ENCODE measurements at places on chromosomes 1 and 21.

DNA sequence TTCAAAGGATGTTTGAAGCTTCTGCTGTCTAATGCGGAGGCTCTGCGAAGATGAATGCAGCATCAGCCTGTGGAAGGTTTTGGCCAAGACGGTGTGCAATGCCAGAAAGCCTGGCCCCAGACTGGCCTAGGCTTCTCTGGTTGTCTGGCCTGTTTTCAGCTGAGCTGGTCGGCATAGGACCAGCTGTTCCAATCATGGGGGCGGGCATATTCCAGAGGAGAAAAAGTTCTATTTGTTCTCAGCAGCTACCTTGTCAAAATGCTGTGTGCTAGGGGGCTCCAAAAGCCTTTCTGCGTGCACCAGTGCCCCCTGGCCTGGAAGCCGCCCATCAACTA lies 57.6 kb downstream of the TGFB2 start:
- no peak for DNase-seq

DNA sequence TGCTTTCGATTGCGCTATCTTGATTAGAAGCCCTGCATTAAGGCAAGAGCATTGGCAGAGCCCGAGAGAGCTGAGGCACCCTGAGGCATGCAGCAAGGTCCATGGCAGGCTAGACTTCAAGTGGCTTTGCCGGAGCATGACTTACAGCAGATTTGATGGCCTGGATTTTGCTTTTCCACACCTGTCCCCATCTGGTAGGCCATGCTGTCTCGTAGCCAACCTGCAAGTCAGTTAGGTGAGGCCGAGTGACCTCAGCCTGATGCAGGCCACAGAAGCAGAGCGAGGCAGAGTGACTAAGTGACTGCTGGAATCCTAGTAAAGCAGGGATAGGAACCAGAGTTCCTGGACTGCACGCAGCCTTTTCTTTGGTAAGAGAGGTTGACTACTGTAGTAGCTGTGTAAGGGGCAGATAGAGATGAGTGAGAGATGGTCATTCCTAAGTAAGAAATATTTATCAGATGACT lies 148.9 kb downstream of the PBX1 start:
- DNase-seq: no peak

DNA sequence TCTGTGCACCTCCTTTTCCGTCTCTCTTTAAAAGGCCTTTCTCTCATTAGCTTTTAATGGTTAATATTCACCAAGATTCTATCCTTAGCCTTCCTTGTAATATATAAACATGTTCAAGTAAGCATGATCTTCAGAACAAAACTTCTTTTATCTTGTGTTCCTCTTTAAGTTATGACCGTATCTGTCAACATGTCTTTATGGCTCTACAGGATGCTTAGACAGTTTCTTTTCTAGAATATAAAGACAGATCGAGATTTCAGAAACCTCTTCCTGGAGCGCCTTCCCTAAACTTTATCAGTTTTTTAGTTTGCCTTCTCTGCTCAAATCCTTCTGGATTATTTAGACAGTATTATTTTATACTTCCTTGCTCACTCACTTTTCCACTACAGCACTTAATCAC lies 7.2 kb downstream of the RO60 start:
- no peak for DNase-seq

DNA sequence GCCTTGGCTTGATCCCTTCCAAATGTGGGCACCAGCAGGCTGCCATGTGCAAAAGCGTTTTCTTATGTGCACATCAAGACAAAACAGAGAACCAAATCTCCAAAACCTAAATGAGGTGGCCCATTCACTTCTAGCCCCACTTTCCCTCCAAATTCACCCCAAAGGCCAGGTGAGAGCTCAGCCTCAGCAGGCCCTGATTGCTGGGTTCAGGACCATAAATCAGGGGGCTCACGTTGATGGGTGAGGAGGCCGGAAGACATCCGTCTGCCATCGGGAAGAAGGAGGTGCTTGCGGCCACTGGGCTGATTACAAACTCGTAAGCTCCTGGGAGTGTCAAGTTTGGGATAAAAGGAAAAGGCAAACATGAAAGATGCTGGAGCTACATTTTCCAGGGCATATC lies 86.7 kb upstream of the CLDN14 start:
- no peak for DNase-seq

DNA sequence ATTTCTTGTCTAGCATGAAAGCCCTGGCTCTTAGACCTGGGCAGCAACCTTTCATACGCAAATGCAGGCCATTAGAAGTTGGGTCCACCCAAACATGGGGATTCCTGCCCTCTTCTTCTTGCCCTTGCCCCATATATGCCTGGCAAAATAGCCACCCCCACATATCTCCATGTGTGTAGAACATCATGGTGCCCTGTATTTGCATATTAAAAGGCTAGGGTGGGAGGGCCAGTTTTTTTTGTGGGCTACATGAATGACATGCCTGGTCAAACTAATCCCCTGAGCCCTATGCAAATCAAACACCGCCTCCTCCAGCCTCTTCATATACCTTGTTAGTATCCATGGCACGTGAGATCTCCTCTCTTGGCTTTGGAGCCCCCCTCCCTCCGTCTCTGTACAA lies 24.7 kb downstream of the MFSD2A start:
- no peak for DNase-seq

GRCh38 chr1:209580577-209580976 lies 2.9 kb upstream of the CAMK1G start:
- no peak for DNase-seq

DNA sequence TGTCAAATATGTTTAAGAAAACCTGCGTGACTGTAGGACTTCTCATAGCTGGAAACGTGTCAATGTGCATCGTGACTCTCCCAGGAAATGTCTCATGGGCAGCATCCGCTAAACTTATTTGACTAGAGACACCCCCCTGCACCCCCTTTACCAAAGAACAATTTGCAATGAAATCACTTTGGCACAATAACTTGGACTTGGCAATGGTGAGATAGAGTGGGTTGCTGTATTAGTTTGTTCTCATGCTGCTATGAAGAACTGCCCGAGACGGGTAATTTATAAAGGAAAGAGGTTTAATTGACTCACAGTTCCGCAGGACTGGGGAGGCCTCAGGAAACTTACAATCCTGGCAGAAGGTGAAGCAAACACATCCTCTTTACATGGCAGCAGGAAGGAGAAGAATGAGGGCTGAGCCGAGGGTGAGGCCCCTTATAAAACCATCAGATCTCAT lies 13.8 kb downstream of the CLDN14 start:
- no peak for DNase-seq

- no peak for DNase-seq
Observed at GRCh38 chr1:206960676-206961386, 9.4 kb downstream of the FCAMR start.

DNA sequence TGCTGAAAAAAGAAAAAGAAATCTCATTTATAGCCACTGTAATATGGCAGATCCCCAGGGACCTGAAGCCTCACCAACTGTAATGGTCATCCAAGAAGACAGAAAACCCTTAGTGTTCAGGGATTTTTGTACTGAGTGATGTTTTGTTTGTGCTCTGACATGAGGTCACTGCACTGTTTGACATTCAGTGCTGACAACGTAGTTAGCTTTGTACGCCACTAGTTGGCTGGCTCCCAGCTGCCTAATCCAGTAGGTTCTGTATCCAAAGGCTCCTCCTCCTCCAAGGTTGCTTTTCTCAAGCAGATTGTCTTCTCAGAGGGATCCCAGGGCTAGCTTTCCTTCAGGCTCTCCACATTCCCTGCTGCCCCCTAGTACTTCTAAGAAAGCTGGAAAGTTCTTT lies 9.5 kb upstream of the YRDC start:
- DNase-seq: no peak

DNA sequence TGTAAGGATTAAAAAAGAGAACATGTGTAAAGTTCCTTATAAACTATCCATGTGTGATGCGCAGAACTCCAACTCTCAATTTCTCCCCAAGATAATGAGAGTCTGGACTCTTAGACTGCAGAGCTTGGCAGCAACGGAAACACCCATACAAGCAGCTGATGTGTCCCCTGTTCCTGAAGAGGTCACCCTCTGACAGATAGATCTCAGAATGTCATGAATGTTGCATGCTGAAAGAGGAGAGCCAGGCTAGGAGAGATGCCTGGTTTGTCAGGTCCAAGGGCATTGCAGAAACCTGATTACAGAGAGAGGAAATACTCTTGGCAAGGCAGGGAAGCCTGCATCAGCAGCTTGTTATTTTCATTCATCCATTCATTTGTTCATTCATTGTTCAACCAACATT lies 24.2 kb downstream of the MTARC1 start:
- DNase-seq: no peak

DNA sequence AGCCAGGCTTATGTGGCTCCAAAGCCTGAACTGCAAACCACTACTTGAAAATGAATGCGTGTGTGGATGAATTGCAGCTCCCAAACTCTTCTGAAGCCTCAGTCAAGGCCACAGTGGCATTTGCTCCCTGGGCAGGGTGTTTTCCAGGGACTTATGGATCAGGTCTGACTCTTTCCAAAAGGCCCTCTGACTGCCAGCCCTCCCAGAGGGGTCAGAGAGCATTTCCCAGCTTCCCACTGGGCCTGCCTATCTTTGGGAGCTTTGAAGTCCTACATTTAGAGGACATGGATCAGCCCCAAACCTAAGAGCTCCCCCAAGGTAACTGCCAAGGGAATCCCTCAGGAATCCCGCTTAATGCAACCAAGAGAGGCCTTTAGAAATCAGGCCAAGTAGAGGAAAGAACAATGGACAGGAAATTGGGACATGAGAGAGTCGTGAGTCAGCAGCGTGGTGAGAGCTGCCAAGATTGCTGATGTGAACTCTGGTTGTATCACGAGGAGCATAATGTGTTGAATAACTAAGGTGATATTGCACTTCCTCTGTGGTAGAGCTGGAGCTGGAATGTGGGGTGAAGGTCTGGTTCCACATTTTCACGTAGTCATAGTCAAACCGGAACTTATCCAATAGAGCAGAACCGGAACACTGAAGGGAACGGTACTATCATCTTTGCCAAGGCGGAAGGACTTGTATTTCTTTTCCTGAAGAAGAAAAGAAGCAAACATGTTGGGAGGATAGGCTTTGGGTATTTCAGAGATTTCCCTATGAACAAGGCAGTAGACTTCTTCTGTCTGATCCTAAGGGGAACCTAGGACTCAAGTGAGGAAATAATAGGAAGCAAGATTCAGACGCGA lies 99.4 kb upstream of the JUN start:
- DNase-seq: no peak

- DNase-seq: no peak
Observed at GRCh38 chr21:42219606-42220137, 732 bp downstream of the ABCG1 start.

DNA sequence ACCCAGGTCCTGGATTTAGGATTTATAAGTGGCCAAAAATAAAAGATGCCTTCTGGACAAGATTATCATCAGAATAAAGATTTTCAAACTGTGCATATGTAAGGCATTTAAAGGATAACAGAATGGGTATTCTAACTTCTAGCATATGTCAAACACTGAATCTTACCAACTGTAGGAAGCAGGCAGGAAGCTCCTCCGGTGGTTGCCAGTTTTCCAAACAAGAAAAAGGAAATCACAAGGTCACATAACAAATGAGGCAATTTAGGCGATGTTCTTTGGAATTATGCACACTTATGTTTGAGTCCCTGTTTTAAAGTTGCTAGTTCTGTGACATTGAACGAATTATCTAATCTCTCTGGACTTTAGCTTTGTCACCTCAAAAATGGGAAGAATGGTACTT lies 48.9 kb downstream of the ATP6V1G3 start:
- DNase-seq: no peak

DNA sequence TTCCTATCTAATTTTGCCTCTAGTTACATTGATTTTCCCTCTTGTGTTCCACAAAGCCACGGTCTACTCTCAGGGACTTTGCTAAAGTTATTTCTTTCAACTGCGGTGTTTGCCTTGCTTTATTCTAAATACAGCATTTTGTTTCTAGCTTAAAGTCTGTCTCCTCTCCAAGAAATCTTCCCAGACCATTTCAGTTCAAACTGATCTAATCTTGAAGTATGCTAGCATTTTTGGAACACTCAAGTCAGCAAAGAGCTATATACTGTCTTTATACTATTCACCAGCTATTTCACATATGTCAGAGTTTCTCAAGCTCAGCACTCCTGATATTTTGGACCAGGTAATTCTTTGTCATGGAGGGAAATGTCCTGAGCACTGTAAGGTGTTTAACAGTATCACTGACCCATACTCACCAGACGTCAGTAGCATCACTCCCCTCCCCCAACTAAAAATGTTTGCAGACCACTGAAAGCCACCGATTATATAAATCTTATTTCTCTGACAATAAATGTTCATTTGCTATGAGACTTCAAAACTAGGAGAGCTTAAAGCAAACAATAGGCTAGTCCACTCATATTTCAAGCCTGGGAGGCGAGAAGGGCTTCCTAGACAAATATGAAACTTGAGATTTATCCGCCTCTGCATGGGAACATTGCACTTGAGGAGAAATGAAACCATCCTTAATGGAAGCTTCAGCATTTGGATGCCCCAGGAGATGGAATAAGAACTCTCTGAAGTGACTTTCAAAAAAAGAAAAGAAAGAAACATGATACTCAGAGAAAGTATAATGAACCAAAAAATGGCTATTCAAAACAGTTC lies 81.1 kb downstream of the KIAA0319L start:
- no peak for DNase-seq

DNA sequence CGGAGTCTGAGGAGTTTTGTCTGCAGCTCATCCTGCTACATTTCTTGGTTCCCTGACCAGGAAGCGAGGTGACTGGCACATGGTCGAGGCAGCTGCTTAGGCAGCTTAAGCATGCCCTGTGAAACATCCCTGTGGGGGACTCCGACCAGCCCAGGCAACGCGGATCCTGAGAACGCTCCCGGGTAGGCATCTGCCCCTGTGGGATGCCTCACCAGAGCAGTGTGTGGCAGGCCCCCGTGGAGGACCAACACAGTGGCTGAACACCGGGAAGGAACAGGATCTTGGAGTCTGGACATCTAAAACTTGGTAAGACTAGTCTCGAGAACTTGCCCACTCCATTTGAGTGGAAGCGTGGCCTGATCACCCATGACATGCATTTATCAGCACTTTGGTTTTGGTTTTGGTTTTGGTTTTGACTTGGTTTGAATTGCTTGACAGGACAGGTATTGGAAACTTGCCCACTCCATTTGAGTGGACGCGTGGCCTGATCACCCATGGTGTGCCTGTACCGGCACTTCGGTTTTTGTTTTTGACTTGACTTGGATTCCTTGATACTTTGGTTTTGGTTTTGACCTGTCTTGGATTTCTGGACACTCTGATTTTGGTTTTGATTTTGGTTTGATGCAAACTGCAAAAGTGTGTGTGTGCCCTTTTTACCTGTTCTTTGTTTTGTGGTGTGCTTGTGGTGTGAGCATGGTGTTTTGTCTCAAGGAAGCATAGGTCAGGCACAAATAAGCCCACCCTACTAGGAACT lies 12.2 kb upstream of the NEK2 start:
- peak; percentile 23 for DNase-seq

GRCh38 chr1:69441496-69441895 lies 126.2 kb upstream of the LRRC7 start:
- no peak for DNase-seq

Data from CD4-positive, alpha-beta memory T cell (primary cell).